ENCODE measurements at places on chromosomes 1 and 21.

DNA sequence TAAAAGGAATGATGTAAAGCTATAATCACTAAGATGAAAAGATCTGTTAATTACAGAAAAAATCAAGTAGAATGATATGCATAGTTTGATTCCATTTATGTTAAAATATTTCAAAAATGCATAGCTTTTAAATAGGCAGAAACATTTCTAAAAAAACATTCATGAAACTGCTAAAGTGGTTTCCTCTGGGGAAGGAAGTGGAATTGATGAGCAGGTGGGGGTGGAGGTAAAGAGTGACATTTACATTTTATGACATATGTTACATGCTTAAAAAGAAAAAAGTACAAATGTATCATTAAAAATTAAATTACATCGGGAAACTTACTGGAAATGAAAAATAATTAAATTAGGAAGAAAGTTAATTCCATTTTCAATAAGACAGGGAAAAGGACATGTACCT, 42.8 kb upstream of the JAK1 start:
- DNase-seq: no peak
- H3K27ac ChIP-seq: no peak overlapping the region
- no peaks in the 10 kb centered on the region for H3K4me1 ChIP-seq
- no peak overlapping the region for H3K4me3 ChIP-seq

DNA sequence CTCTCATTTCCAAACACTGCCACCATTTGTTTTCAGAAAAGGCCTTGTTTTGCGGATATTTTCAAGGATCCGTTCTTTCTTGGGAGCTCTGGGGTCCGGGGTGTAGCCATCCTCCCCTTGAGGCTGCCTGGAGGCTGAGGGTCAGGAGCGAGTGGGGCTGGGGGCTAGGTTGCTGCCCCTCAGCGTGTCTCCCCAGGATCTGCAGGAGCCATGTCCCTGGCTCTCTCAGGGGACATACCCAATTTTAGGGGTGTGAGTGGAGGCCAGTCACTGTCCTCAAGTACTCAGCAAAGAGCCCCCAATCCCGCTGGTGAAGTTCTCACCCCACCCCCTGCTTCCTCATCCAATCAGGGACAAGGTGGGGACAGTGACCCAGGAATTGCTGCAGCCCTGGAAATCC, 15.0 kb upstream of the PRDM16 start:
- H3K4me3 ChIP-seq: no peak overlapping the region
- H3K27ac ChIP-seq: no peak overlapping the region
- H3K36me3 ChIP-seq: no peaks in the 10 kb centered on the region
- no peaks in the 10 kb centered on the region for H3K4me1 ChIP-seq
- H3K27me3 ChIP-seq: no peaks in the 10 kb centered on the region

- H3K4me3 ChIP-seq: no peak overlapping the region
- H3K27ac ChIP-seq: peak overlapping the region; percentile 31
- H3K4me1 ChIP-seq: peaks cover 26% of the 10 kb centered on the region
- no peaks in the 10 kb centered on the region for H3K27me3 ChIP-seq
- H3K36me3 ChIP-seq: peaks cover 16% of the 10 kb centered on the region
- DNase-seq: no peak
Observed at GRCh38 chr1:93171549-93172034, 8.6 kb downstream of the TMED5 start.

DNA sequence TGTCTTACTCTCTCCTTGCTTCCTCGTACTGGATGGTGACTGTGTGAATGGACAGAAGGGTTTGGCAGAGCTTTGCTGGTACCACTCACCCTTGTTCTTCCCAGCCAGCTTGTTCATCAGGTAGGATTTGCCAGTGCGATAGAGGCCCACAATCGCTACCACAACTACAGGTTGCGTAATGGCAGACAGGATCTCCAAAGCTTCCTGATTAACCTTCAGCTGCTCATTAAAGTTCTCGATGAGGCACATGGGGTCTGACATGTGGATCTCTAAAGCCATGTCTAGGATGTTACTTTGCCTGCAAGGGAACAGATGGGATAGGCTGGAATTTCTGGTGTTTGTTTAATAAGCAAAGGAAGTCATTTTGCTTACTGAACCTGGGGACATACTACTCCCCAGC, 3.4 kb downstream of the GBP5 start:
- H3K4me1 ChIP-seq: peaks cover 9% of the 10 kb centered on the region
- no peaks in the 10 kb centered on the region for H3K27me3 ChIP-seq
- H3K4me3 ChIP-seq: no peak overlapping the region
- H3K27ac ChIP-seq: no peak overlapping the region
- DNase-seq: no peak

GRCh38 chr1:55338448-55338820, 123.3 kb upstream of the USP24 start:
- no peaks in the 10 kb centered on the region for H3K36me3 ChIP-seq
- no peaks in the 10 kb centered on the region for H3K4me1 ChIP-seq
- H3K27me3 ChIP-seq: no peaks in the 10 kb centered on the region
- H3K4me3 ChIP-seq: no peak overlapping the region
- no peak for DNase-seq
- no peak overlapping the region for H3K27ac ChIP-seq

GRCh38 chr1:36448530-36449056, 1.7 kb downstream of the OSCP1 start:
- H3K4me3 ChIP-seq: peak overlapping the region; percentile 89
- H3K4me1 ChIP-seq: peaks cover 24% of the 10 kb centered on the region
- H3K27ac ChIP-seq: peak overlapping the region; percentile 99
- peak; percentile 35 for DNase-seq

DNA sequence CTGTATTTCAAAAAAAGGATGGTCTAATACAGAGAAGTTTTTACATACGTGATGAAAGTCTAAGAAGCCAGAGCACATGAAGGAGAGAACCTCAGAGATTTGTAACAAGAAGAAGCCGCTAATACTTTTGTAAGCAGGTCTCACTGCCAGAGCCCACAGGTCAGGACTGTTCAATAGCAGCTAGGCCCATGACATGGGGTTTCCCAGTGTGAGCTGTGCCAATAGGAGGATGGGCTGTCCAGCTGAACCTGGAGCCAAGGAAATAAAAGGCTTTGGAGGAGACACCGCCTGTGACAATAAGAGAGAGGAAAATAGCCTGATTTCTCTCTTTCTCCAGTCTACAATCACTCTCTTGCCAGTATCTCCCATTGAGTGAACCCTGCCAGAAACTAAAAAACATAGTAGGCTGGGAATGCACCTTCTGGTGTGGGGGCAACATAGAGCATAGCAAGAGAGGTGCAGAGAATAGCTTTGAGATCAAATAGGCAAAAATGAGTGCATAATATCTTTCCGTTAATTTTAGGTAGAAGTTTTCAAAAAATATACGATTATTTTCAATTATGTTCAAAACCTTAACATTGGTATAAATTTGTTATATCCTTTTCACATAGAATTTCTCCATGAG, 360.3 kb downstream of the NEGR1 start:
- H3K27ac ChIP-seq: no peak overlapping the region
- no peaks in the 10 kb centered on the region for H3K36me3 ChIP-seq
- H3K27me3 ChIP-seq: no peaks in the 10 kb centered on the region
- H3K4me1 ChIP-seq: no peaks in the 10 kb centered on the region

DNA sequence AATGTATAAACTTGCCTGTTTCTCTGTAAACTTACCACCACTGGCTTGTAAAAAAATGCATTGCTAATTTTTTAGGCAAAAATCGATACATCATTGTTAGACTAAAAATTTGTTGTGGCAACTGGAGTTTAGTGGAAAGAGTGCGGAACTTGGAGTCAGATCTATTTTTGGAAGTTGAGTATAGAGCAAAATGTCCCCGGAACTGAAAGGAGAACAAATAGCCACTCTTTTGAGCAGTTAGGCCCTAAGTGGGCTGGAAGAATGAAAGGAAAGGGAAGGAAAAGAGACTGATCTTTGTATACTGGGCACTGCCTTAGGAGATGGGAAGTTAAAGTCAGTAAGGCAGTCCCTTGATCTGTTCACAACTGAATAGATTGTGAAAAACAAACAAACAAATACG, 30.2 kb downstream of the OPTC start:
- no peak for DNase-seq
- H3K4me3 ChIP-seq: no peak overlapping the region
- H3K36me3 ChIP-seq: no peaks in the 10 kb centered on the region
- H3K27ac ChIP-seq: no peak overlapping the region

DNA sequence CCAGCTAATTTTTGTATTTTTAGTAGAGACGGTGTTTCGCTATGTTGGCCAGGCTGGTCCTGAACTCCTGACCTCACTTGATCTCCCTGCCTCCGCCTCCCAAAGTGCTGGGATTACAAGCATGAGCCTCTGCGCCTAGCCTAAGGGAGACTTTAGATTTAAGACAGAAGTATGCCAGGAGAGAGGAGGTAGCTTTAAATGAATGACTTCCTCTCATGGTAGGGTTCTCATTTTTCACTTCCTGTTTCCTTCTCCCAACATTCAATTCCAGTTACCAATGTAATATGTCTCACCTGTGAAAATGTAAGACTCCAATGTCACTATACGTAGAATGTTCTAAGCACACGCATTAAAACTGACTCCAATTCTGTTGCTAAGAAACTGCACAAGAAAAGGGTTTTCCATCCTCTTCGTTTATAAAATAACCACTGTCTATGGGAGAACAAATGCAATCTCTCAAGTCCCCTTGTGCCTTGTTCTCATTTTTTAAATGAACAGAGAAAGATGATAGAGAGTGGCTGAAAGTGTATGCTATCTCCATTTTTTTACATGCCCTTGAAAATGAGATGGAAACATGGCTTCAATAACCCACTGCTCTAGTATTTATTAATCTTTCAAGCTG, 140.0 kb downstream of the SLC45A1 start:
- H3K4me3 ChIP-seq: no peak overlapping the region
- H3K27ac ChIP-seq: peak overlapping the region; percentile 16
- no peak for DNase-seq
- H3K36me3 ChIP-seq: peaks cover 11% of the 10 kb centered on the region
- peaks cover 17% of the 10 kb centered on the region for H3K4me1 ChIP-seq

- DNase-seq: no peak
- no peaks in the 10 kb centered on the region for H3K27me3 ChIP-seq
- H3K4me3 ChIP-seq: peak overlapping the region; percentile 33
- H3K36me3 ChIP-seq: peaks cover 42% of the 10 kb centered on the region
- peaks cover 6% of the 10 kb centered on the region for H3K4me1 ChIP-seq
Observed at GRCh38 chr1:22056043-22056442, 3.5 kb downstream of the CDC42 start.

GRCh38 chr1:15174615-15174983, 21.1 kb downstream of the TMEM51 start:
- DNase-seq: no peak
- H3K27me3 ChIP-seq: no peaks in the 10 kb centered on the region
- H3K4me1 ChIP-seq: peaks cover 31% of the 10 kb centered on the region
- H3K36me3 ChIP-seq: peaks cover 8% of the 10 kb centered on the region

GRCh38 chr1:59415286-59415850, 118.5 kb downstream of the FGGY start:
- no peaks in the 10 kb centered on the region for H3K27me3 ChIP-seq
- no peak for DNase-seq
- no peak overlapping the region for H3K27ac ChIP-seq
- no peaks in the 10 kb centered on the region for H3K36me3 ChIP-seq
- H3K4me3 ChIP-seq: no peak overlapping the region

- no peak overlapping the region for H3K27ac ChIP-seq
- H3K36me3 ChIP-seq: peaks cover 5% of the 10 kb centered on the region
- H3K4me1 ChIP-seq: peaks cover 11% of the 10 kb centered on the region
- no peaks in the 10 kb centered on the region for H3K27me3 ChIP-seq
- no peak overlapping the region for H3K4me3 ChIP-seq
- peak; percentile 27 for DNase-seq
Observed at GRCh38 chr1:42822800-42823392, 5.7 kb upstream of the SVBP start.
